ENCODE measurements at places on chromosomes 4 and X.
A peak's percentile ranks its signal among the peaks of the same experiment; 100 is the strongest.

DNA sequence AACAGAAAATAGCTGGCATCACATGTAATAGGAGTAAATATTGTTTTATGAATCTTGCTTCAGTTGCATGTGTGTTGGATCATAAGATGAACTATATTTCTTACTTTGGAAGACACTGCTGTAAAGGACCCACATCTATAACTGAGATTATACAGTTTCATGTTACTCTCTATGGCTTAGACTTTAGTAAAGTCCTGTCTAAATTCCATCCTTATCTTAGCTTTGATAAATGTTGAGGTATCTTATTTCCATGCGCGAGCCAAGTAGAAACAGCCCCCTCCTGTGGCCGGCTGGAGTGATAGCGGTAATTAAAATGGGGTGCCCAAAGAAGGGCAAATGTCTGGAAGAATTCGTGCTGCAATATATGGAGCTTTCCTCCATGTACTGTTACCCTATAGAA lies 43.0 kb downstream of the CCDC158 start:
- DNase-seq, result peak; percentile 15

- no peak for DNase-seq
Measured at GRCh38 chrX:149069899-149070298, 435.2 kb downstream of the IDS start.

DNA sequence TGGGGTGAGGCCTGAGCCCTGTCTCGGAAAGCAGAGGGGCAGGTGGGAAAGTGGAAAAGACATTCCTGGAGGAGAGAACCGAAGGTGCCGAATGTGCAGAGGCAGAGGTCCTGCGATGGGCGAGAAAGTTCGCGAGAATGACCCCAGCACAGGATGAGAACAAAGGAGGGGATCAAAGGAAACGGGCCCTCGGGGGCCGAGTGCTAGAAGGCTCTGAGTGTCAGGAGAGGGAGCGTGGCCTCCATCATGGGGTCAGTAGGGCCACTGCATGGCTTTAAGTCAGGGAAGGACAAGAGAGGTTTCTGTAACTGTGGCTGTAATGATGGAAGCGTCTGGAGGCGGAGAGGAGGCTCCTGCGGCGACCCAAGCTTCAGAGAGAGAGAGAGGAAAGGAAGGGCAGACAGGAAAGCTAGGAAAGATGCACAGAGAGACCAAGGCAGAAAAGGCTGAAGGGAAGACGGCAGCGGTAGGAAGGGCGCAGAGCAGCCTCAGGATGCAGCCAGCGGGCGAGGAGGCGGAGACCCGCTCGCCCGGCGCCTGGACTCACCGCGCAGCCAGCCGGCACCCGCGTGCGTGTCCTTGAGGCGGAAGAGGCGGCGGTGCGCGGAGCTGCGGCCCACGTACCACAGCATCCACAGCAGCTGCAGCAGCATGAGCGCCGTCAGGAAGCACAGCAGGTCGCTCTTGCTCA lies 669 bp downstream of the OTOP1 start:
- DNase-seq, result no peak

DNA sequence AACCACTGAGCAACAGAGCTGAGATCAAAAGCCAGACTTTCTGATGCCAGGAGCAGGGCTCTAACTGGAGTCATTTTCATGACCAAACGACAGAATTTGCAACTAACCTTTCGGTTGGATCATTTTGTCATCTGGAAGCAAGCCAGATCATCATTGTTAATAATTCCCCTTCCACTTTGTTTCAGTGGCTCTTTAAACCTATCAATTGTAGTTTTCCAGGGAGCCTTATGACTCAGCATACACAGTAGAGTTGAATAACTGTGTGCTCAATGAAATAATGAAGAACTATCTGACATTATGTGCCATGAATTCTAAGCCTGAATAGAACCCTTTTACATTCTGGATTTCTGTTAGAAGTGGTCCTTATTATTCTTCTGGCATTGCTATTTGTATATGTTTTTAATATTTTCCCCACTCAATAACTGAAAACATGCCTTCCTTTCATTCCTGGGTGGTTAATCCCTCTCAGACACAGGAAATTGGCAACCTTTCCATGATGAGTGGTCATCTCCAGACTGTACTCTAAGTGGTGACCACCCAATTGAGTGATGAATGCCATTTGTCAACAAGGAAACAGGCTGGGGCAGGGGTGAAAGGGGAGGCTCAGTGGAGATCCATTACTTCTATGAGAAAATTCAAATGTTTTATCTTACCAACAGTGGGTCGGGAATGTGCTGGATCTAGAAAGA lies 431.8 kb downstream of the BCOR start:
- DNase-seq, result no peak

- no peak for DNase-seq
Measured at GRCh38 chrX:50483283-50483682, 12.7 kb upstream of the DGKK start.

DNA sequence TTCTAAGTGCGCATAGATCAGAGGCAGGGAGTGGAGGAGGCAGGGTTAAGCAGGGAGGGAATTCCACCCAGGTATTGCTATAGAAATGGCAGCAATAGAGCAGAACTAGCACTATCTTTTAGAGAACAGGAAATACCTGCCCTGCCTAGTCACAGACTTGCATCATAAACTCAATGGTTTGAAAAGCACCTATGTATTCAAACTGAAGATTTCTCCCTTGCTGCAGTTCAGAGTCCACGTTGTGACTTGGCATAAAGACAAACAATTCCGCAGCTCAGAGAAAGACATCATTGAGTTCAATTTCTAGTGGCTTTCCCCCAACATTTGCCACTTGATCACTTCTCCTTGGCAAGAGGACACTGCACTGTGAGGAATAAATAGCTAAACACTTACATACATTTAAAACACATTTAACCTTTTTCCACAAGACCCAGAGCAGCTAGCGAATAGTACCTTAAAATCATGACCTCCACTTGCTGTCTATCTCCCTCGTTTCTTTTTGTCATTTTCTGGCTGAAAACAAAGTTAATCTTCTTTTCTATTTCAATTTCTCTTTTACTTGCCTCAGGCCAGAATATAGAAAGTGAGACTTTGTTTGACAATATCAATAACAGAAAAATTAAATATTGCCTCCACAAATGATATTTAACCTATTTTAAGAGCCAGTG lies 42.4 kb downstream of the SLC7A11 start:
- no peak for DNase-seq

DNA sequence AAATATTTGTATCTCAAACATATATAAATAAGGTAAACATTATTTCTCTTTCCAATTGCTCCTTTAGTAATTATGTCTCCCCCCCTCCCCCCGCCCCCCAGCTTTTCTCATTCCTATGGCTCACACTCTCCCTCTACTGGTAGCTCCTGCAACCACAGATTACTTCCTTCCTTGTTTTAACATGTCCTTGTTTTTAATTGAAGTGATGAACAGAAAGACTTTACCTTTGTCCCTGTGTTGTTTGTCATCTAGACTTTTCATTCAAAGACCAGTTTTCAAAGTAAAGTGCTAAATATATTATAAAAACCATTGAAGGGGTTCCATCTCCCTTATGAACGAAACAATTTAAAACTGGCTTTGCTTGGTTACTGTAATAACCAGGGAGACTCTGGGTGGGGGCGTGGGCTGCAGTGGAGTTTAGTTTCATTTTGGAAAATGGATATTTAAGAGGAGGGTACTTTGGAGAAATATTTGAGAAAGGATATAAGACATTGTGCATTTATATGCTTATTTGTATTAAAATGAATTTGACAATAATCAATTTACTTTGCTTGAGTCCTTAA lies 352.9 kb downstream of the RAPGEF2 start:
- no peak for DNase-seq

DNA sequence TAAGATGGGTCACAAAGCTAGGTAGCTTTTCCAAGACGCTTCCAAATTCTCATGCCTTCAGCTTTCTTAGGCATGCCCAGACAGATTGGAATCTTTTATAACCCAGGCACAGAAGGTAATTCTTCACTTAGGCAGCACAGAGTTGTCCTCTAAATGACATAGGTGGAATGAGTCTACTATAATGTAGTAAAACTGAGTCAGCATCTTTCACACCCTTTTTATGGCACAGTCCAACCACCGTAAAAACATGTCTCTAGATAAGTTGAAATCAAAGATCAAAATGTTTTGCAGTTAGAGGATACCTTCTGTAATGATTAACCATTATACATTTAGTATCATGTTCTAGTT lies 128.4 kb upstream of the FAT1 start:
- no peak for DNase-seq

DNA sequence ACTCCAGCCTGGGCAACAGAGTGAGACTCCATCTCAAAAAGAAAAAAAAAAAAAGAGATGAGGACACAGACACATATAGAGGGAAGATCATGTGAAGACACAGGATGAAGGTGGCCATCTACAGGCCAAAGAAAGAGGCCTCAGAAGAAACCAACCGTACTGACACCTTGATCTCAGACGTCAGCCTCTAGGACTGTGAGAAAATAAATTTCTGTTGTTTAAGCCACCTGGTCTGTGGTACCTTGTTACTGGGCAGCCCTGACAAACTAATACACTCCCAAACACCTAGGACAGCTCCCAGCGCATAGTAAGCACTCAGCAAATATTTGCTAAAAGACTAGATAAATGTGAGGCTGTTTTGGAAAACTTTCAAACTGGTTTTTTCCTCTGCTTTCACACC lies 59.2 kb upstream of the SMIM10 start:
- no peak for DNase-seq

GRCh38 chrX:56947699-56948098 lies 47.6 kb downstream of the SPIN3 start:
- no peak for DNase-seq

DNA sequence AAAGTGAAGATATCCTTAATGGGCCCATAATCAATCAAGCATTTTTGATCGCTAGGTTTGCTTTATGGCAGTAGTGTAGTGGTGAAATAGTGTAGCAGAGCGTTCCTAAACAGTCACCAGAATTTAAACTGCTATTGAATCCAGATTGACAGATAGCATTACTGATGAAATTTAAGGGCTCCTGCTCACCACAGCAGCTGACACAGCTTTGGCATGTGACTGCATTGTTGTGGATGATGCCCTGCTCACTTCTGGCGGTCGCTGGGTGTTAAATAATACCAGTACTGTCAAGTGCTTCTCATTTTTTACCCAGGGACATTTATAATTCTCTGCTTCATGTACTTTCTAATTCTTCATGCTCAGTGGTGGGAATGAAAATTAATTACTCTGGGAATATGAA lies 102.0 kb upstream of the ARHGAP24 start:
- no peak for DNase-seq

GRCh38 chr4:66178906-66179305 lies 508.6 kb upstream of the EPHA5 start:
- no peak for DNase-seq

DNA sequence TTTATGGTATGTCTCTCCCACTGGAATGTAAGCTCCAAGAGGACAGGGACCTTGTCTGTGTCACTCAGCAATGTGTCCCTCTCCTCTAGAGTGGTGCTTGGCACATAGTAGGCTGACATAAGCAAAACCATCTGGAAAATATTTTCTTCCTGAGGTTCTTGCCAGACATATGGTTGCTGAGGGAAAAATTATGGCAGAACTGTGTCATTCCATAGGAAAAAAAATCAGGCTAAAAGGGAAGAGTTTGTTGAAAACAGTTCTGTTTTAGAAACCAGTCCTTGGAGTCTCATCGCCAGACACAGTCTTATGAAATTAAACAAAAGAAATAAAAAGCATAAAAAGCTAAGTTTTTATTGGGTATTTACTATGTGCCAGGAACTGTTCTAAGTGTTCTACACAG lies 60.9 kb downstream of the RTL9 start:
- DNase-seq, result no peak

GRCh38 chrX:101287402-101287801 lies 3.7 kb downstream of the TAF7L start:
- DNase-seq, result no peak

DNA sequence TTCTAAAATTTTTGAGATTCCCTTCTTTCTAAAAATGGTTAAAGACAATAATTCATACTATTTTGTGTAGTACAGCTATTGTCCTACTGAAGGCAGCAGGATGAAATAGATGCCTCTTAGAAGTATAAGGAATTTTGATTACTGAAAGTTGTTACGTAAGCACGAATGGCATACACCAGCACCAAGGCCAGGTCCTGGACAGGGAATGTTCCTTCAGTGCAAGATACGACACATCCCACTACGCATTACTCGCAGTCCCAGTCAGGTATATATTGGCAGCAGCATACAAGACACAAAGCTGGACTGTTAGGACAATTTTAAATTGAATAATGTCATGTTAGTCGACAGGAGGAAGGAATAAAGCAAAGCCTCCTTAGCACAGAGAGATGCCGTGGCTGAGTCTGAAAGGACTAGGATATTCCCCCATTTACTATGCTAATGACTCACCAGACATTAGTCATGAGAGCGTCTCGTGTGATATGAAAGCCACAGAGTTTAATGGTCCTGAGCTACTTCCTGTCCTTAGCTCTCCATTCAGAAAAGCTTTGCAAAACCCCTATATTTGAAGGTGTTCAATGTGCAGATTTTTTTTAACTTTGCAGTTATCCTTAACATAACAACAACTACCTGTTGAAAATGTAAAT lies 504.3 kb downstream of the FAM133A start:
- no peak for DNase-seq

Measured in NK-92 treated with Interleukin-12 subunit alpha and Interleukin-12 subunit beta, amount 100 ng/mL, for 24 hours (cell line).